NCI-H1092 (cell line): ENCODE measurements at places on chromosomes 5 and 9.
A peak's percentile ranks its signal among the peaks of the same experiment; 100 is the strongest.

DNA sequence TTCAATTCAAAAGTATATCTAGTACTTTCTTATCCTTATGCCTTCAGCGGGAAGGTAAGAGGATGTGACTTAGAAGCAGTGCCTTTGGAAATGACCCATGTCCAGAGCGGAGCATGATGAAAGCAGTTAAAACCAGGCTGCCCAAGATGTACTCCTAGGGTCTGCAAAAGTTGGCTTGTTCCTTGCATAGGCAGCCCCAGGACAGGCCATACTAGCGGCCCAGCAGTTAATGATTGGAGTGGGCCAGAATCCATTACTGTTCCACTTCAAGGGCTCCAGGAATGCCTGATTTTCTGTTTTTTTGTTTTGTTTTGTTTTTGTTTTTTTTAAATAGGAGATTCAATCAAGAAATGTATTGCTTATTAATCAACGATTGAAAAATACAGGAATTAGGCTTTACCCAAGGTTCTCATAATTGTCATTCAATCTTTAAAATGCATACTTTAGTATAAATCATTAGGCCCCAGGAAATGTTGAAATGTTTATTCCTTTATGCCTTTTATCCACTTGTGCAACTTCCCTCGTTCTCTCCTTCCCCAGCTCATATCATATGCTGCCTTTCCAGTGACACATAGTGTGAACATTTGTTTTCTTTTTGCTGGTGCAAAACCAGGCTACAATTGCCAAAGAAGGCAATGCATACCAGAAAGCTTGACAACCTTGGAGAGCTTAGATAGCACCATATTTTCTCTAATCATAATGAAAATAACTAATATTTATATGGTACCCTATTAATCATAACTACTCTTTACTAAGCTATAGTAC is 190.8 kb downstream of the ARHGEF28 start:
- no peak for DNase-seq

GRCh38 chr9:118038713-118039112 is 334.5 kb downstream of the TLR4 start:
- DNase-seq: no peak

- DNase-seq: no peak
These were observed 193.1 kb downstream of the GLIS3 start for GRCh38 chr9:4106760-4107143.

DNA sequence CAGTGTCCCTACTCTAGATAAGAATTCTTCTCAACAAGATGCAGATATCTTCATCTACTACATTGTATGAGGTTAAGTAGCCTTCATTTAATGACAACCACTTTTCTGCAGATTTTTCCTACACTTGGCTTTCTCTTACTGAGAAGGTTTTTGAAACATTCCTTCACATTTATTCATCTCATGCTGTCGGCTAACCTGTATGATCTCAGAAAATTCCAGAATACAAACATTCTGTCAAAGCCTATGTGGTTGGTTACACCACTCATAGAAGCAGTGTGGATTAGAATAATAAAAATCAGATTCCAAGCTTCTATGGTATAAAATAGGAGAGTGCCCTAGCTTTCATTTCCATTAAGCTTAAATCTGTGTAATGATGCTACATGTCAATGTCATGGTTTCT is 39.4 kb upstream of the ERCC6L2 start:
- DNase-seq: no peak

GRCh38 chr9:81035171-81035570 is 654.2 kb downstream of the TLE1 start:
- DNase-seq: no peak

- DNase-seq: no peak
These were observed 30.2 kb downstream of the SREK1 start for GRCh38 chr5:66174338-66174737.

- no peak for DNase-seq
These were observed 21.6 kb upstream of the MELK start for GRCh38 chr9:36551129-36551528.

- peak; percentile 9 for DNase-seq
These were observed 12.7 kb upstream of the TDRD7 start for GRCh38 chr9:97398999-97399758.

DNA sequence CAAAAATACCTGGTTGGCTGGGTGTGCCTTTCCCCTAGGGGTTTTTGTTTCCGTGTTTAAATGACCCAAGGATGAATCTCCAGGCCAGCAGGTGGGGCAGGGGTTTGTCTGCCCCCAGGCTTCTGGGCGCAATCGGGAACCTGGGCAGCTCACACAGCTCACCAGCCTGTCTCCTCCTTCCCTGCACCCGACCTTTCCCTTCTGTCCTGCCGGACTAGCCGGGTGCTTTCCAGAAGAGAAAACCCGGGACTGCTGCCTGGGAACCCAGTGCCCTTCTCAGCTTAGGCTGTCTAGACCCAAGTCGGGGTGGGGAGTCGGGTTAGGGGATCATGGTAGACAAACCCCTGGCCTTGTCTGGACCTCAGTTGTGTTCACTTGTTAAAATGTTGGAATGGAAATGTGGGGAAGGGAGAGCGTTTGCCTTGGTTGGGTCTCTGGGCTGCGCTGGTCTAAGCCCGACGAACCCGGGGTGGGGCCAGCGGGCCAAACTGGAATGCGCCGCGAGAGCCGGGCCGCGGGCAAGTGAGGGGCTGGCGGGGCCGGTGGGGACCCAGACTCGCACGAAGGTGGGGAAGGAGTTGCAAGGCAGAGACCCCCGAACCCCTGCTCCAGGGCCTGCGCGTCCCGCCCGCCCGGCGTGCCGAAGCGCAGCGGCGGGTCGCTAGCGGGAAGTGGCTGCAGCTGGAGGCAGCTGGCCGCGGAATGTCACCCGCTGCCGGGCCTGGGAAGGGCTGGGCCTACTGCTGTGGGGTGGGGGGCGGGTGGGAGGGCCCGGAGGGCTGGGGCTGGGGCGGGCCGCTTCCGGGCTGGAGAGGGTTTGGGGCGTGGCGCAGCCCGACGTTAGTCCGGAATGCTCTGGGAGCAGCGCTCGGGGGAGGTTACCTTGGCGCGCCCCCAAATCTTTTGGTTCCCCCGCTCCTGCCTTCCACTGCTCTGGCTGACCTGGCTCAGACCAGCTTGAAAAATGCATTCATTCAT is 84.6 kb downstream of the DAB2IP start:
- DNase-seq: no peak

GRCh38 chr9:37262410-37262809 is 142.0 kb downstream of the ZCCHC7 start:
- DNase-seq: no peak

DNA sequence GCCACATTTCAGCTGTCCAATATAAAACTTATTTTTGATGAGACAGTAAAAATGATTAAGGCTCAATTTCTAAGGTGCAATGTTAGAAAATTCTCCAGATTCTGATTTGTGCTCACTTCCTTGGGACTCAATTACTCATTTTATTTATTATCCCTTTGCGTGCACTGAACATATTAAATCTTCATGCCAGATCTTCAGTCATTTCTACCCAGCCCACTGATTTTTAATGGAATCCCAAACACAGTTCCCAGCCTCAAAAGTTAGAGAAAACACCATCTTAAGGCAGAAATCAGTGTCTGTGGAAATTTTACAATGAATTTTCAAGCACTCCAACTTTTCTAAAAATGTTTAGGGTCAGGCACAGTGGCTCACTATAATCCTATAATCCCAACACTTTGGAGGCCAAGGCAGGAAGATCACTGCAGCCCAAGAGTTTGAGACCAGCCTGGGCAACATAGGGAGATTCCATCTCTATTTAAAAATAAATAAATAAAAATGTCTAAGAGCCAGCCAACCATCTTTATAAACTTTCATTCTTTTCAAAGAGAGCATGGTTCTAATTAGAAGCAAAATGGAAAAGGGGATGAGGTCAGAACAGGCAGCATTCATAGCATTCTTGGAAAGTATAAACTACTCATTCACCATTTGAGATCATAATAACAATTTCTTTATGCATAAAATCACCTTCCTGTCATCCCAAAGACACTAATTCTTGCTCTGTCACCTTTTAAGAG is 53.7 kb downstream of the TLE1 start:
- no peak for DNase-seq

GRCh38 chr9:124488641-124489210 is 18.5 kb downstream of the NR5A1 start:
- no peak for DNase-seq
